ENCODE measurements at places on chromosomes 6 and 20.

DNA sequence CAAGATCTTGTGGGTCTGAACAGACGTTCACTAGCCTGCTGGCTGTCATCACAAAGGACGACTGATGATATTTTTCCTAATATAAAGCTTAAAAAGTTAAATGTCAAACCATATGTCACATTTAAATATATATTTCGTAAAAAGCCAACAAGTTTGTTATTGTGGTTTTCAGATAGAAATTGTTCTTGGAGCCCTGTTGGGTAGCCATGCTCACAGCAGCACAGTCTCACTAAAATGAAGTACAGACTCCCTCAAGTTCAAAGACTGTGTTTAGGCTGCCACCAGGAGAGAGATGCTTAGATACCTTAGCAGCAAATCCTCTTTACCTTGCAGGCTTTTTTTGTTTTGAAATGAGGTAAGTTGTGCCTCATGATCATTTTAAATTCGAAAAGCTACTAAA, 17.8 kb downstream of the EEF1E1 start:
- no peak for DNase-seq

DNA sequence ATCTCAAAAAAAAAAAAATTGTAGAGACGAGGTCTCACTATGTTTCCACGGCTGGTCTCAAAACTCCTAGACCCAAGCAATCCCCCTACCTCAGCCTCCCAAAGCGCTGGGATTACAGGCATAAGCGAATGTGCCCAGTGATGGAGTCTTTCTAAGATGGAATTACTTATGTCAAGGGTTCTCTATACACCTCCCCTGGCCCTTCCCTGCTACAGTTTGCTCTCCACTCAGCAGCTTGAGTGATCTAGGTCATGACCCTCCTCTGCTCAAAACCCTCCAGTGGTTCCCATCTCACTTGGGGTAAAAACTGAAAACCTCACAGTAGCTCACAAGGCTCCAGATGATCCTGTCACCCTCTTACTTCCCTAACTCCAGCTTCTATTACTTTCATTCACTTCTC, 1.8 kb upstream of the DNPH1 start:
- DNase-seq = no peak

DNA sequence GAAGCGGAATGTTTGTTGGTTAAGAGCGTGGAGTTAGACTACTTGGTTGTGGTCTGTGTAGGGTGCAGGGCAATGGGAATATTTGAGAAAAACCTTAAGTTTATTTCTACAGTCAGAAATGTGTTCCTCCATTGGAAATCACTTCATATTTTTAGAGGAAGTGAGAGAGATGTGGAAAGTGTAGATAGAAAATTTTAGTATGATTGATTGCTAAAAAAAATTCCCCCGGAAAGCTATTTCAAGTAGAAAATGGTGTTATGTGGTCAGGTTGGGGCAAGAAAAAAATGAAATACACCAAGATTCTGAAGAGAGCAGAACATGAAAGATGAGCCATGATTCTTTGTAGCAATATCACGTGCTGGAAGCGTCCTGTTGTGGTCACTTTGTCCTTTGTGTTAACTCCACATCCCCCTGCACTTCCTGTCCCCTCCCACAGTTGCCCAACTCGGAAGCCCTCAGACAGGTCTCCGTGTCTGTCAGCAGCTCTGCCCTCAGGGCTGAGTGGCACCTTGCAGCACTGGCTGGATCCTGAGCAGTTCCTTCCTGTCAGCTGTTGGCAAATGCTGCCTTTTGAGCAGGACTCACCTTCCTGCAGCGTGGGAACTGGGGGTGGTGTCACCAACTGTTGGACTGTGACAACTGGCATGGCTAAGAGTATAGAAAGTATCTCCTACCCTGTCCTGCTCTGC, 137.5 kb upstream of the SLC24A3 start:
- no peak for DNase-seq

GRCh38 chr6:107962723-107963122, 4.7 kb upstream of the SEC63 start:
- no peak for DNase-seq

DNA sequence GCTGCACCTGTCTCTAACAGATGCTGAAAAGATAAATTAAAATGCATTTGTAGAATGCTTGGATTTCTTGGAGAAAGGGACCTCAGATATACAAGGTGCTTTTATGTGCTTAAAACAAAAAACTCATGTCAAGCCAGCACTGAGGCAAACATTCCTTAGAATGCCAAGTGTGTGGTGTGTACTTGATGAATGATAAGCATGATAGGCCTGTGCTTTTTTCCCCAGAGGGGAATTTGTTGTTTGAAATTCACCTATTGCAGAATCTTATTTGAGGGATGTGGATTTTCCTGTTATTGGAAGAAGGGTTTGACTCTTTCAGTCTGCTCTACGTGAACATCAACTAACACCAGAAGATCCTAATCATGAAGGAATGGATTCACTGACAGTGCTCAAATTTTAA, 28.8 kb downstream of the TTI1 start:
- no peak for DNase-seq

DNA sequence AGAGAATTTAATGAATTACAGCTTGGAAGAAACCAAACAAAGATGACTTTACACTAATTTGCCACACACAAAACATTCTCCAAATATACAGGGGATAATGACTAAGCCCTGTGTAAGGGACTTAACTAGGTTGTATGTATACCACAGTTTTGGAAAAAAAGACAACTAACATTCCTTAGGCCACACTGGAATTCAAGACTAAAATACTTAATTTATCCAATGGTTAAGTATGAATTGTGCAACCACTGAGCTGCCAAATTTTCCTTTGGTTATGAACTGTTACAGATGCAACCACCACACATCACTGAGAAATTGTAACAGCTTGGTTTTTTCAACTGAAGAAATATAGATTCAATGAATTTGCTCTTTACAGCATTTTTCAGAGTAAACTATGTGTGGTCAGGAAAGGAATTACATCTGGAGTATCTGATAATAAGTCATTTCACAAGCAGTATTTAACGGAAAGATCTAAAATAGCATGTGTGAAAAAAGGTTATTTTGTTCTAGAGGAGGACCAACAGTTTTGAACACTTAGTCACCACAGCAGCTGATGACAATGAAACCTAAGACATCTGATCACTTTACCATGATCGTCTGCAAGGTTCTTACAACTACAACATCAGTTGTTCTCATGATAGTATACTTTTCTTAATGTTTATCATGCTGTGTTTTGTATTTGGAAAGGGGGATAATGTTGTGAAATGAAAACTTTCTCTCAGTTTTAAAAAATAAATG, 318.8 kb downstream of the BCKDHB start:
- no peak for DNase-seq

GRCh38 chr6:161198176-161198575, 75.7 kb downstream of the AGPAT4 start:
- no peak for DNase-seq

DNA sequence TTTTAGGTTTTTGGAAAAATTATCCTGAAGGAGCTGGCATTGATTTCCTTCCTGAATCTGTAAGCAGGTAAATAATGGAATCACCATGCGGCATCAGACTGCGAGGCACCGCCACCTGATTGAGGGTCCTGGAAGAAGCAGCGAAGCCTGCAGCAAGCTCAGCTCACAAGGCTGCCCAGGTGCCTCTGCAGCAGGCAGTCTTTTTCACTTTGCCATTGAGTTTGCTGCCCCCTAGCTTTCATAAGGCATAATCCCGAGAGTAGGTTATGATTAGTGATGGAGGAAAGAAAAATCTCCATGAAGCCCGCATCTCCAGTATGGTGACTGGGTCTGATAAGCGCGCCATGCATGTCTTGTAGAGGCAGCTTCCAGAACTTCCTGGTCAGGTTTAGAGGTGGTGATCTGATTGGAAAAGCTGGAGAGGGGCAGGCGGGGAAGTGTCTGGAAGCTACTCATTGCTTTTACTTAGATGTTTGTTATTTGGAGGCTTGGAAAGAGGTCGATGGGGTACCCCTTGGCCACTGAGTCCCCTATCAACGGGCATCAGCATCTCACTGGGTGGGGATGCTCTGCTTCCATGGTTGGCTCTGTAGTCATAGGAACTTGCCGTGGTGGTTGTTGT, 26.7 kb downstream of the IYD start:
- DNase-seq = no peak

GRCh38 chr20:16106191-16106849, 466.9 kb downstream of the KIF16B start:
- no peak for DNase-seq

GRCh38 chr6:57097596-57097995, 7.6 kb downstream of the ZNF451 start:
- no peak for DNase-seq

- DNase-seq = no peak
Observed at GRCh38 chr6:25365154-25365553, 86.0 kb downstream of the CARMIL1 start.

- no peak for DNase-seq
Observed at GRCh38 chr6:36907781-36908180, 22.0 kb downstream of the C6orf89 start.

DNA sequence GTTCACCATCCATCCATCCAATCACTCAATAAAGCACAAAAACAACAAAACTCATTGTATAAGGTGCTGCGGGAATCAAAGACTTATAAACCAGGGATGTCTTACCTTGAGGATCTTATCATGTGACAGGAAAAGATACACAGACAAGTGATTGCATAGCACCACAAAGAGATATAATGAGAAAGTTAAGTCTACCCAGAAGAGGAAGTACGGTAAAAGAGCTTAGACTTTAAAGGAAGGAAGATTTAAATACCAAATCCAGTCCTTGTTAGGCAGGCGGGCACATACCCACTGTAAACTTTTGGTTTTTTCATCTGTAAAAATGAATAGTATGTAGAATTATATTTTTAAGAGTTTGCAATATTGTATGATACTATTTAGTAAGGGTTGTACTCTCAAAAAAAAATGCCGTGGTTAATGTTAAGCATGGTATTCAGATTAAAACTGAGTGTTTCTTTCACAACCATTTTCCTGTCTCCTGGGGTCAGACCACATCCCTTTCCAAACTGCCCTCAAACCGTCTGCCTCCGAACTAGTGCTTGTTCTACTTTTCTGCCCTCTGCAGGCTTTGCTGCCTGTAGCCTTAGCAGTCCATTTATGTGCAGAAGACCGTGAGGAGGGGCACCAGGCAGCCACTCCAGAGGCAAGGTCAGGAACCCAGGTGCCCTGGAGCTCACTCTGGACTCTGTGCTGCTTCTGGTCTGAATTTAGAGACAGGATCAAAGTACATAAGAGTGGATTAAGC, 179.5 kb upstream of the SYNDIG1 start:
- DNase-seq = no peak

DNA sequence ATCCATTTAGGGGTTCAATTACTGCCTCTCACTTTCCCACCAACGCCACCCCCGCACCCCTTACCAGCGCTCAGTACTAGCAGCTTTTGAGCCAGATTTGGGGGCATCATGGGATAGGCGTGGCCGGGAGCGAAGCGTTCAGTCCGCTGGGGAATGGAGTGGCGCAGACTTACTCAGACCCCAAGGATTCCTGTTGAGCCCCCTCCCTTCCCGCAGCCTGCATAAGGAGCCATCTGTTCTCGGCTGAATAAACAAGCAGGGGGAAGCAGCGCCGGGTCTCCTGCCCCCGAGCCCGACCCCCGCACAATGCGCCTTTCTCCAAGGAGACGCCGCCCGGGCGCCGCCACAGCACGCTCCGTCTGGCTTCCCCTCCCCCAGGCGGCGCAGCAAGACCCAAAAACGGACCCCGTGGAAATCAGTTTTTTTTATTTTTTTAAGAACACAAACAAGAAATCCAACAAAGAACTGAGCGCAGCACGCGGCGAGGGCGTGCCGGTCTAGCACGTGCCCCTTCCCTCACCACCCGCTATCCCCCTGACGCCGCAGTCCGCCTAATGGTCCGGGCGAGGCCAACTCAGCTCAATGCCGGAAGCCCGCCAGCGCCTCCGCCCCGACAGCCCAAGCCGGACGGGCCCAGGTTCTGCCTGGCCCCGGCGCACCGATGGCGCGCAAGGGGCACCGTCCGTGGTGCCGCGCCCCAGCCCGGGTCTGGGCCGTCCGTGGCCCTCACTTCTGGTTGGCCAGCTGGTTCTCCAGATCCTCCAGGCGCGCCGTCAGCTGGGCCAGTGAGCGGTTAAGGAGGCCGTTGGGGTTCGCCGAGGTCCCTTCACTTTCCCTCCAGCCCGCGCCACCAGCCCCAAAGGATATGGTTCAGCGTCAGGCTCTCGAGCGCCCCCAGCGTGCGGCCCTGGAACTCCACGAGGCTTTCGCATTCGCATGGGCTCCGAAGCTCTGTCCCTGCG, 13.3 kb upstream of the RBPJL start:
- peak; percentile 77 for DNase-seq

GRCh38 chr6:162100096-162100495, 627.5 kb downstream of the PRKN start:
- no peak for DNase-seq
